ENCODE measurements at places on chromosomes 12 and 14.

- no peak for DNase-seq
These were observed 29.8 kb downstream of the NCOR2 start for GRCh38 chr12:124537525-124538193.

DNA sequence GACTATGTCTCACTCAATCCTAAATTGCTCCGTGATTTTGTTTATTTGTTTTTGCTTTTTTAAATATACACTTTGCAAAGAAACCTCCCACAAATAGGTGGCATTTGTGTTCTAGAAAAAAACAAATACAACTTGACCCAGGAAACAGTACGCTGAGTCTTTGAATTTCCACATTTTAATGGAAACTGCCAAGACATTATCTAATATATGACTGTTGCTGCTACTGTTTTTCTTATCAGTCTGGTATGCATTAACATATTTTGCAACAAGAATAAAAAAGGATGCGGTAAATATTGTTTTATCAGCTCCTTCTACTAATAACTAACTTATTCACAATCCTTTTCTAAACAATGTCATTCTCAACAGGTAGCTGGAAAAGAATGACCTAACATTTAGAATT is 187.4 kb downstream of the LRIG3 start:
- DNase-seq, result no peak

DNA sequence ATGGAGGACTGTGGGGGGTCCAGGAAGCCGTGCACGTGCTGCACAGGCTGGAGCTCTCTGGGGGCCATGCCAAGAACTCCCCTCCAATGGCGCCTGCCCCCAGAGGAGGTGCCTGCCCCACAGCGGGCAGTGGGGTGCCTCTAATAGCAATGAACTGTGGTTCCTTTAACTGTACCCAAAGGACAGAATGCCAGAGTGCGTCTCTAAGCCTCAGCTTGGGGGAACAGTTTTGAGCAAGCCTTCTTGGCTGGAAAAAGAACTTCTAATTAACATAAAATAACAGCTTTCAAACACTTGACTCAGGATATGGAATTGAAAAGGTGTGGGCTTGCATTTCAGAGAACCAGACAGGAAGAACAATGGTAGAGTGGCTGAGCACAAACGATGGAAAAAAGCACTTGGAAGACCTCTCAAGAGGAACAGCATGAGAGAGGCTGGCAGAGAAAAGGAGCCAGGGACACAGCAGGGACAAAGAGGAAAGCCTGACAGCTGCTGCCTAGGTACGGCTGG is 195.6 kb downstream of the TTC7B start:
- DNase-seq, result no peak

DNA sequence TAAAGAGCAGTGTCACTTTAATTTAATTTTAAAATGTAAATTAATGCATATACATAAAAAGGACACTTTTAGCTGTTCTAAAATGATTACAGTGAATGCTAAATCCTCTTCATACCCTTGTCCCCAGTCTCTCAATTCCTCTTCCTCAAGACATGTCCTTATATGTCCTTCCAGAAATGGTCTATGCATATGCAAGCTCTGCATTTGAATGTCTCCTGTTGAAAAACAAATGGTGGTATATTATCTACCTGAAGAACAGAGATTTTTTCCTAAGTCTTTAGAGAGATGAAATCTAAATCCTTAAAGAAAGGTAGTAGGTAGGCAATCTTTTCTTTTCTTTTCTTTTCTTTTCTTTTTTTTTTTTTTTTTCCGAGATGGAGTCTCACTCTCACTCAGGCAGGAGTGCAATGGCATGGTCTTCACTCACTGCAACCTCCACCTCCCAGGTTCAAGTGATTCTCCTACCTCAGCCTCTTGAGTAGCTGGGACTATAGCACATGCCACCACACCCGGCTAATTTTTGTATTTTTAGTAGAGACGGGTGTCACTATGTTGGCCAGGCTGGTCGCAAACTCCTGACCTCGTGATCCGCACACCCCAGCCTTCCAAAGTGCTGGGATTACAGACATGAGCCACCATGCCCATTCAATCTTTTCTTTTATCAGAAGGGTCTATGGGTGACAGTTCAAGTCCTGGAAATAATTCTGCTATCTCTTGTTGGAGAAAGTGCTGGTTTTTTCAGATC is 180.5 kb downstream of the PRKCH start:
- no peak for DNase-seq

GRCh38 chr12:105892362-105892910 is 246.3 kb downstream of the NUAK1 start:
- DNase-seq, result no peak
